ENCODE measurements at places on chromosomes 11 and 22.

GRCh38 chr22:29081517-29082236 lies 8.8 kb downstream of the KREMEN1 start:
- DNase-seq = no peak

DNA sequence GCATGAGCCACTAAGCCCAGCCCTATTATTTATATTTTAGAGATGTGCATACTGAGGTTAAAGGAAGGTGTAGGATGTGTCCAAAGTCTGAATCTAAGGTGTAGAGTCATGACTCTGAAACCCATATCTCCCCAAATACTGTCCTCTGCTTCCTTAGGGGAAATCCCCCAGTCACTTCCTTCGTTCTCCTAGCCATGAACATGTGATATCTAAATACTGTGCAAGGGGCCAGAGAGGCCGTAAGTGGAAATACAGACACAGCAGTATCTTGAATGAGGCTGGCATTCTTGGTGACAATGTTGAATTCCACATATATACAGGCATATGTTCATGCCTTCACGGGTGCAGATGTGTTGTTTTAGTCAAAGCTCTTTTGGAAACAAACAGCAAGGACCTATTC lies 21.3 kb upstream of the PATZ1 start:
- no peak for DNase-seq

GRCh38 chr22:49503321-49503720 lies 324.4 kb downstream of the BRD1 start:
- DNase-seq = no peak

- DNase-seq = no peak
Measured at GRCh38 chr11:74015919-74016684, 7.2 kb upstream of the UCP3 start.

Measured in stimulated activated CD8-positive, alpha-beta memory T cell treated with anti-CD3 and anti-CD28 coated beads, Interleukin-12 subunit alpha, Interleukin-12 subunit beta, amount 100 ng/mL, for 4 hours (primary cell).